Kidney glomerular epithelial cell (primary cell): ENCODE measurements at places on chromosomes 7 and 10.
A peak's percentile ranks its signal among the peaks of the same experiment; 100 is the strongest.

DNA sequence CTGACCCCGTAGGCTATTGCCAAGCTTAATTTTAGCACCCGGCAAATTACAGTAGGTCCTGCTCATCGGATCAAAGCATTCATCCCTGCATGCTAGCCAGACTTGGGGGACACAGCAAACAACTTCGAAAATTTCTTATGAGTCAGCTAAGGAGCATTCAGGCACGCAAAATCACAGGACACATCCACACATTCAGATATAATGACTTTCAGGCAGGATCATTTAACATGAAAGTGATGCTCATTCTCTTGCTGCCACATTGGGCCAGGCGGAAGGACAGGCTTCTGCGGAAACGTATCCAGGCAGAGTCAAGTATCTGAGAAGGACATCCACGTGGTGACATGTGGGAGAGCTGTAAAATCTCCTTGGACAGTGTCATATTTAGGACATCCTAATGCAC, 474.0 kb upstream of the NRP1 start:
- peak; percentile 45 for DNase-seq

DNA sequence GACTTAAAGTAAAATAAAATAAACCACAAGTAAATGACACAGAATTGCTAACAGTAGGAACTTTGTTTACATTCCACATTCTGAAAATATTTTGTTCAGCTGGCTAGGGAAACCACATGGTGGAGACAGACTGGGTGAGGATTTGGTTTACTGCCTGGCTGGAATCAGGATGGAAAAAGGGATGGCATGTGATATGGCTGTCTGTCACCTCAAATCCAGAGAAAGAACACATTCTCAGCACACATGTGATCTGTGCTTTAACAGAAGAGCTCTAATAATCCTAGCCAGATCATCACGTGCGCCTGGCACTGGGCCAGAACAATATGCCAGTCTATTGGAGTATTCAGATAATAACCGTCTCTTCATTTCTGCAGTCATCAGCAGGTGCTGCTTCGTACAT, 90.9 kb upstream of the PIP4K2A start:
- peak; percentile 64 for DNase-seq

DNA sequence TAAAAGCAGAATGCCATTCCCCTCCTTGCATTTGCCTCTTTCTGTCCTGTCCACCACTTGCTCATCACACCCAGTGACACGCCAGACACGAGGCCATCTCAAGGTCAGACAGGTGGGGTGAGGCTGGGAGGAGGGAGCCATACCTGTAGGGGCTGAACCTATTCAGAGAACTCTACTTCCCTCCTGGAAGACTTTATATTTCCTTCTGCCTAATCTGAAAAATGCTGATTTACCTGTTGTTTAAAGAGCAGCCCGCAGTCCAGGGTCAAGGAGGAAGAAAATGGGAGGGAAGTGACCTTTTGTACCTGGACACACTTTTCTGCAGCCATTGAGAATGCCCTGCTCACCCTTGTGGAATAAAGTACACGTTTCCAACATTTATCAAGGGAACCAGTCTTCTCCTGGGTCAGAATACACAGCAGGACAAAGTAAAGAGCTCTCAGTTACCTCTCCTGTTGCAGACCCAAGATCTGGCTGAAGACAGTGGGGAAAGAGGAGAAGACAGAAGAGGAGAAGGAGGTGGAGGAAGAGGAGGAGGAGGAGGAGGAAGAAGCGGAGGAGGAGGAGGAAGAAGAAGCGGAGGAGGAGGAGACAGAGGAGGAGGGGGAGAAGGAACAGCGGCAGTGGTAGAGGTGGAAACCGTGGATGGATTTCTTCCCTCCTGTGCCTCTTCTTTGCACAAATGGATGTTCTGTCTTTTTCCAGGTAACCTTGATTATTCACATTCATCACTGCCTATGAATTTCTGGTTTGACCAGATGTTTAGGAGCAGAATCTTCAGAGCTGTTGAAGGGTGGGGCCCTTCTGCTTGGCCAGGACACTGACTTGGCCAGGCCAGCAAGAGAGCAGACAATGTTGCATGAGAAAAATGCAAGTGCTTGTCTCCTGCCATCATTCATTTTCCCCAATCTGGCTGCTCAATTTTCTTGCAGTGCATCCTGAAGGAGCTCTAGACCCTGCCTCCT, 1.2 kb upstream of the BLNK start:
- no peak for DNase-seq

- DNase-seq: no peak
These were observed 103.4 kb upstream of the ANLN start for GRCh38 chr7:36286226-36286625.

- DNase-seq: no peak
These were observed 239.0 kb upstream of the KLF6 start for GRCh38 chr10:4024027-4024426.

- DNase-seq: no peak
These were observed 229.9 kb downstream of the CXCL12 start for GRCh38 chr10:44154956-44155355.

DNA sequence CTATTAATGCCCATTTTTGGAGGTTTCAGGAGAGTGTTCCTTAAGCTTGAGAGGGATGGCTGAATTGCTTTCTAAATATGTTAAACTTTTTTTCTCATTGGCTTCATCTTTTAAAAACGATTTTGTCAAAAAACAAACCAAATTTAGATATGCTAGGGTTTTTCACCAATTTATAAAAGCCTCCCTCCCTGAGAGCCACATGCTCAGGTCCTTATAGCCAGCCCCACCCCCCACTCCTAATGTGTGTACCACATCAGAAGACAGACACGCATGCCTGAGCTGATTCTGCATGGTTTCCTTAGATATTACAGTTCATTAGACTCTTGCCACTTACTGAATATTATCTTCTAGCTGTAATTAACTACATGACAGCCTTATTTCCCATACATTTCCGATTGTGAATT, 2.0 kb downstream of the CUL1 start:
- DNase-seq: peak; percentile 15

GRCh38 chr10:35546824-35547225, 58.3 kb upstream of the GJD4 start:
- peak; percentile 89 for DNase-seq

DNA sequence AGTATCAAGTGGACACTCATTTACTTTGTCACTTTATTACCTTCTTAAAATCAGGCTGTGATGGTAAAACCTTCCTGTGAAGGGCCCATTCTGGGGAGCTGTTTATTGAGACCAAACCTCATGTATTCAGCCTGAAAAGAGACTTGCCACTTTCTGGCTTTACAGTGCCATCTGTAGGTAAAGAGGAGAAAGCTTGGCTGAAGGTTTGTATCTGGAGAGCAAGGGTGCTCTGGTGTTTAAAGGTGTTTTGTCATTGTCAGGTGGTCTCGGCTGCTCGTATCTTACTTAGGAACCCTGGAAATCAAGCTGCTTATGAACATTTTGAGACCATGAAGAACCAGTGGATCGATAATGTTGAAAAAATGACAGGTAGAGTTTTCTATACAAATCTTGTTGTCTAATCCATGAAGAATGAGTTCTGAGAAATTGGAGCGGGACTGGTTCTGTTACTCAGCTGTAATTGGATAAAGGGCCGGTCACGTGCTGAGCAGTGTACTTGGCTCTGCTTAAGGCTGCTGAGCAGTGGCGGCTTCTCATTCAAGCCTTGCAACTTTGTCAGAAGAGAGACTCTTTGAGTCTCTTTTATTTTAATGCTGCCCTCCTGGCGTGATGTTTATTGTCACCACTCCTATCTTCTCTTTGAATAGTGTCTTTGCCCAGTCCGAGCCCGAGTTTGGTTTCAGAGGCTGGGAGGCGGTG, 46.9 kb downstream of the AP3M1 start:
- no peak for DNase-seq

- DNase-seq: peak; percentile 3
These were observed 261.1 kb upstream of the CSTF2T start for GRCh38 chr10:51960494-51960895.

DNA sequence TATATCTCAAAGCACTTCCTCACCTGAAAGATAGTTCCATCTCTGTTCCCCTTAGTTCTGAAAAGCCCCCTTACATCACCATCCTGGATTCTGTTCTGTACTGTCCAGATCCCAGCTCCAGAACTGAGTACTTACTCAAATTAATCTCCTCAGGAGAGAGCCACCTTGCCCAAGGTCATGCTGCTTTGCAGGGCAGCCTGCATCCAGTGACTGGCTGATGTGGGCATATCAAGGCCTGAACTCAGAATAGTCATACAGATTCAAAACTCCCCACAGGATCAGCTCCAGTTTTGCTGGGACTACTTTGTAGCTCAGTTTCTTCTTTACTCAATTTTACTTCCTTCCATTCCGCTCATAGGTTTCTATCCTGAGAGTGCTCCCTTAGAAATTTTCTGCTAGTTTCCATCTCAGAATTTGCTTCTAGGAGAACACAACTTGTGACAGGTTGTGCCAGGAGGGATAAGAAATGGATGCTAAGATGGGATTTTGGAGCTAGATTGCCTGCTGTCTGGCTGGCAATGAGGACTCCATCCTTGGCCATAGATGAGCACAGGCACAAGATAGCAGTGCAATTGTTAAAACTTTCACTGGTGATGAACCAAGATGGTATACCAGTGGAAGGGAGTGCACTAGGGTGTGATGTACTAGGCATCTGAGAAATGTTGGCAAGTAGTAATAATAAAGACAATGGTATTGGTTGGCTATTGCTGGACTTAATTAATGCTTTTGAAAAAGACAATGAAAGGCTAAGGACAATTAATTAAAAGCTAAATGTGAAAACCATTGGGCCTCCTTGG, 17.3 kb downstream of the SRGN start:
- no peak for DNase-seq

DNA sequence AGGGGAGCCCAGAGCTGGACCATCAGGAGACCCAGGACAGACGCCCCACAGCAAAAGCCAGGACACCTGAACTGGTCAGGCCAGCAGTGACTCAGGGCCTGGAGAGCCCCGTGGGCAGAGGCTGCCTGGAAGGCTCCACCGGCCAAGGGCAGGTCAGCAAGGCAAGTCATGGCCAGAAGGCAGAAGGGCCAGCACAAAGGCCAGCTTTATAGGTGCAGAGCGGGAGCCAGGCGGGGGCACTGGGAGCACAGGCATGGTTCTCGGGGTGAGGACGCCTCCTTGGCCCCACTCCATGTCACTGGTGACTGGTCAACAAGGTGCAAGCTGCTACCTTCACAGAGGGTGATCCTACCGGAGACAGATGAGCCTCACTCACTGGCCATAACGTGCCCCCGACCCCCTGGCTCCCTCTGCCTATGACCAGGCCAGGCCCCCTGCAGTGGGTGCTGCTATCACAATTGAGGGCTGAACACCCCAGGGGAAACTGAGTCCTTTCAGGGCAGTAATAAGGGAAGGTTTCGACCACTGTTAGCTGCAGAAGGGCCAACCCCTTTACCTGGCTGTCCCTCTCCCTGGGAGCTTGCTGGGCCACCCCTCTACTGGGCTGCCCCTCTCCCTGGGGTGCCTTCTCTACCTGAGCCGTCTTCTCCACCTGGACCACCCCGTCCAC, 317.4 kb downstream of the PTPRN2 start:
- DNase-seq: no peak

DNA sequence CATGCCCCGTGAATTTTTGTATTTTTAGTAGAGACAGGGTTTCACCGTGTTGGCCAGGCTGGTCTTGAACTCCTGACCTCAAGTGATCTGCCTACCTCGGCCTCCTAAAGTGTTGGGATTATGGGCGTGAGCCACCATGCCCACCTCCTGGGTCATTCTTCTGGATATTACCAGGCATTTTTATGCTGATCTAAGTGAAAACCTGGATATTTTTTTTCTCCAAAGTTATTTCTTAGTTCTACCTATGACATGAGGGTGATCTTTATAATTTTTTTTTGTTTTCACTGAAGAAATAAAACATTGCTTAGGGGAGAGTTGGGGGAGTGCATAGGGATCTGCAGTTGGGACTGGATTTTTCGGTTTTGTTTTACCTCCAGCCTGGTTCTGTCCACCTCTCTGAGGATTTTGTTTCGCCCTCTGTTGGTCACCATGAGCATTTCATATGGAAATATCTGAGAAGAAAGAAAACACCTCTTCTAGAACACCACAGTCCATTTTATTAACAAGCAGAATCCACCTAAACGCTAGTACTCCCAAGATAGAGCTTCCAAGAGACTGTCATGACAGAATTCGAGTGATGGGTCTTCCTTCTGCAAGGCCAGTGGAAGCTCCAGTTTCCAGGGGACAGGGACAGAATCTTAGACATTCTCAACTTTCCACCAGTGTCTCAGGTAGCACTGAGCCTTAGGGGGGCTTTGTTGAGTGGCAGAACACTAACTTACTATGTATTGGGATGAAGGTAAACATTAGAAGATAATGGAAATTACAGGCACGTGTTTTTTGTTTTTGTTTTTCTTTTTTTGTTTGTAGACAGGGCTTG, 33.4 kb upstream of the AFAP1L2 start:
- DNase-seq: no peak

DNA sequence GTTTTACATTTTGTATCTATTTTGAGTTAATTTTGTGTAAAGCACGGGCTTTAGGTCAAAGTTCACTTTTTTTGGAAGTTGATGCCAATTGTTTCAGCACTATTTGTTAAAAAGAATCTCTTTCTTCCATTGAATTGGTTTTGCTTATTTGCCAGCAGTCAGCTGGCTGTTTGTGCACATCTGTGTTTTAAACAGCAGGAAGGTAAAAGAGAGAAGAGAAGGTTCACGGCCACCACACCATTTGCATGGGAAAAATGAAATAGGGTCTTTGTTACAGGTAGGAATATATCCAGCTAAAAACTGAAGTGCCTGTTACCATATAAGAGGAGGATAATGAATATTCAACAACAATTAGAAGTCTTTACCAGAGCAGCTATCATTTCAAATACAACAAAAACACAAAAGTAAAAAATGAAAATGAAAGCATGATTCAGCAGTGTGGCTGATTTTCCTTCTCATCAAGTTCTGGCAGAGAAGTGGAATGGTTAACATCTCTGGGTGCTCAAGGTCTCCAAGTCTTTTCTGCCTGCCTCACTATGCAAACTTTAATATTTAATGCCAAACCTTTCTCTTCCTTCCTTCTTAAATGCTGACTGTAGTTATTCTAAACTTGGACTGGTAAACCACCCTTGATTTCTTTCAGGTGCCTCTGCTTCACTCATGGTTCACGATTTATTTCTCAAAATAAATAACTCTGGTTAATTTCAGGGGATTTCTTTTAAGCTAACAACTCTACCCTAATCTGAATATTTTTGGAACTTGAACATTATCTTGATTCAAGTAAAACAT, 841.5 kb downstream of the GRM8 start:
- no peak for DNase-seq

- no peak for DNase-seq
These were observed at the start of gene TWIST1 for GRCh38 chr7:19117091-19117869. Gene TWIST1, minus strand, starts transcription at chr7:19117636. Its CDS starts 315 bp downstream, at chr7:19117321.

DNA sequence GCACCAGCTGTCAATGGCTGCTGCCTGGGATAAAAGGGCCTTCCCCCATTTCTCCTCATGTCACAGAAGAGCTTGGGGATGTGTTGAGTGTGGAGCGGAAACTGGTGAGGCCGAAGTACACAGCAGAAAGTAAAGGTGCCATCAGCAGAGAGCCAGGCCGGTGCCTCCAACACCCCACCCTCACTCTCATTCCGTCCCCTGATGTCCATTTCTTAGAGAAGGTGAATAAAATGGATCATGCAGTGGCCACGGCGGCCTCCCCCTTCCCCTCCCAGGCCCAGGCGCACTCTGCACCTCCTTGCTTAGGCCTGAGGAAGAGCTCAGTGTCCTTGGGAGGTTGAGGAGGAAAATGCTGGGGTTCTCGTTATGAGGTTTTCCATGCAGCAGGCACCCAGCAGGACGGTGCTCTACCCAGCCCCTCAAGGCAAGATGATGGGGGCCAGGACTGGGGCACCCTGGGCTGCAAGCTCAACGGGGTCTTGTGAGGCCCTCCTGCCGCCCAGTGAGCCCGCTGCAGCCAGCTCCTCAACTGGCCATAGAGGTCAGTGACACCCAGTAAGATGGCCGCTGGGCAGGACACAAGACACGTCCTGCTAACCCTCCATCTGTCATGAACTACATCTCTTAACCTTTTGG, 163.9 kb downstream of the ADARB2 start:
- no peak for DNase-seq

GRCh38 chr10:122879339-122880273, at the start of gene FAM24B:
Gene FAM24B, minus strand, starts transcription at chr10:122879581. Its CDS starts 29,066 bp downstream, at chr10:122850515.
- peak; percentile 95 for DNase-seq
